ENCODE measurements at places on chromosomes 4 and X.

DNA sequence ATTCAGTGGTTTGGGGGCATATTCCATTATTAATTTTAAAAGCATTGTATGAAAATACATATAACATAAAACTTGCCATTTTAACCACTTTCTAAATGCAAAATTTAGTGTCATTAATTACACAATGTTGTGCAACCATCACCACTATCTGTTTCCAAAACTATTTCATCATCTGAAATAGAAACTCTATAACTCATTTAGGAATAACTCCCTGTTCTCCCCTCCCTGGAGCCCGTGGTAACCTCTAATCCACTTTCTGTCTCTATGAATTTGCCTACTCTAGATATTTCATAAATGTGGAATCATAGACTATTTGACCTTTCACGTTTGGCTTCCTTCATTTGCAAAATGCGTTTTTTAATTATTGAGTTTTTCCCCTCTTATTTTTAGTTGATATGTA is 101.4 kb upstream of the GPC4 start:
- no peak for DNase-seq

DNA sequence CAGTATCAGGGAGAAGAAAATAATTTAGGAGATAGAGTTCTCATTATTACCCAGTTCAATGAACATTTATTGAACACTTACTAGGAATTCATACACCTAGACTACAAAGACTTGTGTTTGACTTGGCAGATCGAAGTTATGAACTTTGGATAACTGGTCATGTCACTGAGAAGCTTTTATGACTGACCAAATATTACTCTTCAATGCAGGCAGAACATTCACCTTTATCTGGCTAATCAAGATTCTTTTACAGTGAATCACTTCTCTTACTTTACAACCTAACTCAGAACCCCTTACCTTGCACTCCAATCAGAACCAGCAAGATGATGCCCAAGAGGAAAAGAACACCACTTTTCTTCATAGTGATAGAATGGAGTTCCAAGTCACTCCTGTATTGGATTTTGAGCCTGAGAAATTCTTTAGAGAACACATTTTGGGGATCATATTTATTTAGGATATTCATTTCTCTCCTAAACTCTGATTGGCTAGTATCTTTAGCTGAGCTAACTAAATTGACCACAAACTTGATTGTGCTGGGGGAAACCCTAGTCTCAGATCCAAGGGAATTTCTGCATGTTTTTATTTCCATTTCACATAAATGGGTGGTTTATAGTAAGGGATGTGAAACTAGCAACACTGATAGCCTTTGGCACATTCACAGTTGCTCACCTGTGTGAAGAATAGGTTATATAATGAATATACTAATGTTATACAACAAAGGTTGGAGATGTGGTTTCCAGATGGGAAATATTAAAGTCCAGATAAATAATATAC is at the start of gene CXCL9:
Gene CXCL9 (minus strand): TSS at position 421 of the 774 bp plus-strand sequence. CDS start 60 bp downstream, at position 361.
- DNase-seq, result no peak

DNA sequence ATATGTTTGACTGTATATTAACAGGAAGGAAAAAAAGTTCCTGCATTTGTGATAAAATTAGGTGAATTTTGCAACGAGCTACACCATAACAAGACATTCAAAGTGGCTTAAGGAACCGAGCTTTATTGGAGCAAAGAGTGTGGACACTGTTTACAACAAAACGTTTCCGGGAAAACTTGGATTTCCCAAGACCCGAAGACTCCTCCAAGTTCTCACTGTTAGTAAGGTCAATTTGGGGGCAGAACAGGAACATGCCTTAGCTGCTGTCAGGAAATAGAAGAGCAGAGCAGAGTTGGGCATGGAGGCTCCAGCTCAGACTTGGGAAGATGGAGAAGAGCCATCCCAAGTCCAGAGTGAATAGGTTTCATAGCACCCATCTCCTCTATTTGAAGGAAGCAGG is 16.5 kb downstream of the ADH6 start:
- no peak for DNase-seq

- DNase-seq, result no peak
Observed at GRCh38 chr4:74967324-74967723, 34.4 kb downstream of the PARM1 start.

DNA sequence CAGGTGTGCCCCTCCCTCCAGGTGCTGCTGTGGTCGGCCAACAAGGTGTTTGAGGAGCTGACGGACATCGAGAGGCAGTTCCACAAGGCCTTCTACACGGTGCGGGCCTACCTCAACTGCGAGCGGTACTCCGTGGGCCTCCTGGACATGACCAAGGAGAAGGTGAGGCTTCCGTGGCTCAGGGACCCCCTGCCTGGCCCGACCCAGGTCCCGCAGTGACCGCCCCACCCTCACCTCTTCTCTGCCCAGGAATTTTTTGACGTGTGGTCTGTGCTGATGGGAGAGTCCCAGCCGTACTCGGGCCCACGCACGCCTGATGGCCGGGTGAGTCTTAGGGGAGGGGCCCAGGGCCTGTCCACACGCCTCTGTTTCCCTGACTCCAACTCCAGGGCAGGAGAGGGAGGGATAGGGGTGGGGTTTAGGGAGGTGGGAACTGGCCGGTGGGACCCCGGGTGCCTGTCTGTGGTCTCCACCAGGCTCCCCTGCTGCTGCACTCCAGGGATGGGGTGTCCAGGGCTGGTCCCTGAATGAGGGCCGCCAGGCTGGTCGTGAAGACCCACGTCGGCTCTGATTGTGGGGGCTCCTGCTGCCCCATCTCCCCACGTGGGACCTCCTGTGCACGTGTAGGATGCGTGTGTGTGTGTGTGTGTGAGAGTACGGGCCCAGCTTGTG is 20.1 kb downstream of the ATP5ME start:
- no peak for DNase-seq
